Motor neuron (in vitro differentiated cells): ENCODE measurements at places on chromosomes 13 and 19. TPM values are rescaled to one million over a fixed set of nuclear protein-coding genes. Genes with fewer than 3 reads are reported as not detected.

The IZUMO4 gene
- total RNA-seq, result 3.3 and 4.3 TPM in 2 replicates

The CARM1 gene
- 26.9 and 29.3 TPM in 2 replicates for total RNA-seq

The KLHL1 gene
- 9.2 and 10.5 TPM in 2 replicates for total RNA-seq

The ZNF763 gene
- 1.7 and 1.9 TPM in 2 replicates for total RNA-seq

The MAP4K1 gene
- total RNA-seq, result 2.1 and 7.8 TPM in 2 replicates

The CYP4F2 gene
- total RNA-seq, result 0.55 TPM in 1 of 2 replicates, not detected in the other

The TTC9B gene
- total RNA-seq, result 16.4 and 20.9 TPM in 2 replicates

The KLK15 gene
- 0.36 and 2.3 TPM in 2 replicates for total RNA-seq

The TLE2 gene
- total RNA-seq, result 0.43 and 0.69 TPM in 2 replicates

The GIPC3 gene
- 0.85 TPM in 1 of 2 replicates, not detected in the other for total RNA-seq

The AZU1 gene
- total RNA-seq, result not detected in 2 replicates

The GZMM gene
- 0.33 TPM in 1 of 2 replicates, not detected in the other for total RNA-seq

The DLL3 gene
- total RNA-seq, result 84.3 and 103 TPM in 2 replicates

The ZNF235 gene
- 12.3 and 13.5 TPM in 2 replicates for total RNA-seq

The SIGLEC10 gene
- 0.05 and 0.09 TPM in 2 replicates for total RNA-seq

The EDDM13 gene
- 1.00 TPM in 1 of 2 replicates, not detected in the other for total RNA-seq

The KLF5 gene
- total RNA-seq, result 1.2 and 1.4 TPM in 2 replicates

The KPNA3 gene
- 36.5 and 38.0 TPM in 2 replicates for total RNA-seq

The SPRED3 gene
- total RNA-seq, result 3.7 and 5.4 TPM in 2 replicates

The LILRB2 gene
- total RNA-seq, result 0.05 TPM in 1 of 2 replicates, not detected in the other

The TICAM1 gene
- 0.11 and 0.13 TPM in 2 replicates for total RNA-seq

The IL11 gene
- 2.3 and 2.4 TPM in 2 replicates for total RNA-seq

The TMEM255B gene
- 0.05 and 0.41 TPM in 2 replicates for total RNA-seq

The ZNF433 gene
- 13.5 and 13.9 TPM in 2 replicates for total RNA-seq

The MEIOSIN gene
- total RNA-seq, result 0.24 TPM in 1 of 2 replicates, not detected in the other

The ZNF284 gene
- 2.7 and 2.9 TPM in 2 replicates for total RNA-seq

The PRR36 gene
- total RNA-seq, result 0.27 and 2.6 TPM in 2 replicates

The ZNF527 gene
- 5.3 and 6.9 TPM in 2 replicates for total RNA-seq

The FFAR3 gene
- total RNA-seq, result 0.21 TPM in 1 of 2 replicates, not detected in the other

The PSPN gene
- total RNA-seq, result 2.7 and 3.3 TPM in 2 replicates

The MYH14 gene
- 1.4 and 2.4 TPM in 2 replicates for total RNA-seq

The CPAMD8 gene
- total RNA-seq, result 3.6 and 3.8 TPM in 2 replicates

The SERTM1 gene
- 0.75 and 0.82 TPM in 2 replicates for total RNA-seq

The EPSTI1 gene
- 0.16 and 0.18 TPM in 2 replicates for total RNA-seq

The SLC10A2 gene
- 0.10 and 0.11 TPM in 2 replicates for total RNA-seq

The LRP3 gene
- total RNA-seq, result 21.4 and 27.7 TPM in 2 replicates

The COL5A3 gene
- total RNA-seq, result 0.07 and 0.60 TPM in 2 replicates

The EBPL gene
- 24.7 and 25.9 TPM in 2 replicates for total RNA-seq

The CYP4F3 gene
- total RNA-seq, result 0.05 TPM in 1 of 2 replicates, not detected in the other

The TRIP10 gene
- 6.2 and 8.0 TPM in 2 replicates for total RNA-seq

The ANGPTL4 gene
- total RNA-seq, result 0.90 and 1.4 TPM in 2 replicates
